Spleen (tissue), 13 donors: ENCODE measurements at places on chromosomes 16 and 17.

DNA sequence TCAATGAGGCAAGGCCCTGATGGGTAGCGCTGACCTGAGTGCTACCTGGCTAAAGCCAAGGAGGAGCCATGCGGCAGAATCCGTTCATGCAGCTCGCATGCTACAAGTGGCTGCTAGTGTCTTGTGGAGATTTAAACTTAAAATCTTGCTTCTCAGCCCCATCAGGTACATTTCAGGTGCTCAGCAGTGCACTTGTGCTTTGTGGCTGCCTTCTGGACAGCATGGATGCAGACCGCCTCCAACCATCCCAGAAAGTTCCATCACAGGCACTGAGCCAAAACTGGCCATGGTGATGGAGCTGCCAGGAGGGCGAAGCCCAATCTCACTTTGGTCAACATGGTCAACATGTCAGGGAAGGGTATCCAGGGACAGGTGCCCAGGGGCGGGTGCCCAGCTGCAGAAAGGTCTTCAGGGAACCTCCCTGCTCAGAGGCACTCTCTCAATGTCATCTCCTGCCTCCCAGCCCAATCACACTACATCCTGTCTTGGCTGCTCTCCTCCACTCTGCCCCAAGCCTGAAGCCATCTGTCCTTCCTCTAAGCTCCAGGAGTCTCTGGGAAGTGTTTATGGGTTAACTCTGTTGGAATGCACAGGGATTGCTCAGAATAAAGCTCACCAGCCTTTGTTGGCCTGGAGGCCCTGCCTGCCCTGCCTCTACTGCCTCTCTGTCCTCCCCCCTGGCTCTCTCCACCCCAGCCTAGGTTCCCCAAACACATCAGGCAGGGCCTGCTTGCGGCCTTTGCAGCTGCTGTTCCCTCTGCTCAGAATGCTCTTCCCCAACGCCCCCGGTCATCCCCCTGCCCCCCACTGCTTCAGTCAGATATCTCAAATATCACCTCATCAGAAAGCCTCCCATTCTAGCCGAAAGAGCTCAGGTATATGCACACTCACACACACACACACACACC lies 18.3 kb upstream of the TNFRSF13B start:
- DNase-seq = no peak

DNA sequence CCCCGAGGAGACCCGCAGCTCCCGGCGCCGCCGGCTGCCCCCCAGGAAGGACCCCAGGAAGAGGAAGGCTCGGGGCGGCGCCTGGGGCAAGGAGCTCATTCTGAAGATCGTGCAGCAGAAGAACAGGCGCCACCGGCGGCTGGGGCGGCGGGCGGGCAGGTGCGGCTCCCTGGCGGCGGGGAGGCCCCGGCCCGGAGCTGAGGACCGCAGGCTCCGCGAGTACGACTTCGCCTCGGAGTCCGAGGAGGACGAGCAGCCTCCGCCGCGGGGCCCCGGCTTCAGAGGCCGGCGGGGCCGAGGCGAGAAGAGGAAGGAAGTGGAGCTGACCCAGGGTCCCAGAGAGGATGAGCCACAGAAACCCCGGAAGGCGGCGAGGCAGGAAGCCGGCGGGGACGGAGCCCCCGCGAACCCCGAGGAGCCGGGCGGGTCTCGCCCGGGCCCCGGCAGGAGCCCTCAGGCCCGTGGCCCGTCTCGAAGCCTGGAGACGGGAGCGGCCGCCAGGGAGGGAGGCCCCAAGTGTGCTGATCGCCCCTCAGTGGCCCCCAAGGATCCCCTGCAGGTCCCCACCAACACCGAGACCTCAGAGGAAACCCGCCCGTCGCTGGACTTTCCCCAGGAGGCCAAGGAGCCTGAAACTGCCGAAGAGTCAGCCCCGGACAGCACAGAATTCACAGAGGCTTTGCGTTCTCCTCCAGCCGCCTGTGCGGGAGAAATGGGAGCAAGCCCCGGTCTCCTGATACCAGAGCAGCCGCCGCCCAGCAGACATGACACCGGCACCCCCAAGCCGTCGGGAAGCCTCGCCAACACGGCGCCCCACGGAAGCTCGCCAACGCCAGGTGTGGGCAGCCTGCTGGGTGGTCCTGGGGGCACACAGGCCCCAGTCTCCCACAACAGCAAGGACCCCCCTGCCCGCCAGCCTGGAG lies 22.3 kb upstream of the ZFPM1 start:
- DNase-seq = peak; percentile 89

GRCh38 chr16:66295213-66295612 lies 71.3 kb upstream of the CDH5 start:
- no peak for DNase-seq

- DNase-seq = no peak
Observed at GRCh38 chr17:7873051-7873450, 15.2 kb downstream of the CYB5D1 start.

DNA sequence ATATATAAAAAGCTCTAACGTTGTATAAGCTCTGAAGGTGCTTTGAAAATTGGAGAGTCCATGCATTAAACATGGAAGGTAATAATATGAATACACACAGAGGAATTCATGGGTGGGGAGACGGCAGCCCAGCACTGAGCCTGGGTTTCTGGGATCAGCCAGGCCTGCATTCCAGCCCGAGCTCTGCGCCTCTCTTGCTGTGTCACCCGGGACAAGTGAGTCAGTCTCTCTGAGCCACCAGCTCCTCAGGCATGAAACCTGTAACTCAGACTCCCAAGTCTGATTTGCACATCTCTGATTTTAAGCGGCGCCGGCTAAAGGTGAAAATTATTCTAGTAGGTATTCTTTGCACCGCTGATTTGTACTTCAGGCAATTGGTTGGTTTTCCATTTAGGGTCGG lies 238.8 kb downstream of the MRTFB start:
- DNase-seq = peak; percentile 33

DNA sequence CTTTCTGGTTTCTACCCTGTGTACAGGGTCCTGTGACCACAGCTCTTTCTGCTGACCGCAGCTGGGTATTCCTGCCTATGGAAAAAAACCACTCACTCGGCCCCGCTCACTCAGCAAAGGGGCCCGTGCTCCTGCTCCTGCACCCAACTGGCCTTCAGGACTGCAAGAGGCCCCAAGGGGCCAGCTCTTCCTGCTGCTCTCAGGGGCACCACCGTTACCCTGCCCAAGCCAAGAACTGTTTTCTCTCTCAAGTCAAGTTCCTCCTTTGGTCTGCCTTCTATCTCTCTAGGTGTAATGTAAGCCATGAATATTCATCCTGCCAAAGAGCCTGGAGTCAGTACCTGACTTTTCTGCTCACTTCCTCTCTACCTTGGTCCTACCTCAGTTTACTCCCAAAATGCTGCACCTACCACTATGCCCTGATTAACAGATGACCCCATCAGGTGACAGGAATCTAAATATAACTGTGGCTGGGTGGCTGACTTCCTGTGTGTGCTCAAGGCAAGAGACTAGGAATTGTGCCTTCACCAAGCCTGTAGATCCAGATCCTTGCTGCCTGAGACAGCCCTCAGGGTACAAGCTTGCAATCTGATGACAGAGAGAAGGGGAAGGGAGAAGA lies 20.4 kb upstream of the SCIMP start:
- DNase-seq = peak; percentile 76

DNA sequence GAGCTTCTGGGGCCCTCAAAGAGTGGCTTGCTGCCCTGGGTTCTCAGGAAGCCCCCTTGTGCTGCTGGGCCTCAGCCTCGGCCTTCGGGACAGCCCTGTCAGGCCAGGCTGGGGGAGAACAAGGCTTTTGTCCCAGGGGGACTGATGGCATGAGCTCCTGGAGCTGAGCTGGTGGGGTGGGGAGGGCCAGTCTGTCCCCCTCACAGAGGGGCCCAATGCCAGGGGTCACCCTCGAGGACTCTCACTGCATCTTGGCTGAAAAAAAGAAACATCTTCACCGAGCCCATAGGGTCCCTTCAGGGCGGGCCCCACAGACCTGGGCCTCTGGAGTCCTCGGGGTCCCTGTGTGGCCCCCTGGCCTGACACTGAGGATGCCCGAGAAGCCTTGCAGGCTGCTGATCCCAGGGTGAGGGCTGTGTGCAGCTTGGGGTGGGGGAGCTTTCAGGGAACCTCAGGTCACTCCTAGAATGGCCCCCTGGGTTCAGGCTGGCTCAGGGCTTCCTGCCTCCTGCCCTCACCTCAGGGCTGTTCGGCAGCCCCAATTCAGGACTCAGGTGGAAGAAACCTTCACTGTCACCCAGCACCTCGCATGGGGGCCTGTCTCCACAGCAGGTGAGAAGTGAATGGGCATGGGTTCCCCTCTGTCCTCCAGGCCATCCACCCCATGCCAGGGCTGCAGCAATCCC lies 90.5 kb downstream of the TNFRSF13B start:
- peak; percentile 40 for DNase-seq

DNA sequence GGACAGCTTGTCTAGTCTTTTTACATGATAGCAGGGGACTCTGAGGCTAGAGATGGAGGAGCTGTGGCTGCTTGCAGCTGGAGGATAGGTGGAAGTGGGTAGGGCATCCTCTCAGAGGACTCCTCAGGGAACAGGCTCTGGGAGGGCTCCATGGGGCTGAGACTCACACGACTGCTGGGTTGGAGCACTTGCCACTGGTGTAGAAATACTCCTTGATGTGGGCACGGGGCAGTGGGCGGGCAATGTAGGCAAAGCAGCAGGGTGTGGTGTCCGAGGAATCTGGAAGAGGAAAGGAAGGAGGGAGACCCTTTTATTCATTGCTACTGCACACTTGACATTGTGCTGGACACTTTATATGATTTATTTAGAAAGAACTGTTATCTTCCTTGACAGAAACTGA lies 1.8 kb downstream of the CCL5 start:
- DNase-seq = no peak

DNA sequence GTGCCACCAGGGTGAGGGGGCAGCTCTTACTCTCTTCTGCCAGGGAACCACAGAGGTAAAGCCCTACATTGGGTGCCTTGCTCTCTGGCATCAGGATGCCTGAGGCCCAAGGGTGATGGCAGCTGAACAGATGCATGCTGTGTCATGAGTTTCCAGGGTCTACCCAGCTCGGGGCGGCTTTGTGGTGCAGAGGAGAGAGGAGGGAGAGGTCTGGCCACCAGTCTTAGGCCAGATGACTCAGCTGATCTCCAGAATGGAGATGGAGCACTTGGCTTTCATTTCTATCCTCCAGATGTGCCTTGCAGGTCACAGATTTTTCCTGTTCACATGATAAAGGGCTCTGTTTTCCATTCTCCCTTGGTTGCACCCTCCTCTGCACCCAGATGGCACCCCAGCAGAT lies 23.6 kb upstream of the USP22 start:
- DNase-seq = no peak

GRCh38 chr16:1351215-1351581 lies 480 bp downstream of the TSR3 start:
- DNase-seq = no peak

GRCh38 chr16:84672276-84673202 lies 24.2 kb downstream of the KLHL36 start:
- peak; percentile 96 for DNase-seq

DNA sequence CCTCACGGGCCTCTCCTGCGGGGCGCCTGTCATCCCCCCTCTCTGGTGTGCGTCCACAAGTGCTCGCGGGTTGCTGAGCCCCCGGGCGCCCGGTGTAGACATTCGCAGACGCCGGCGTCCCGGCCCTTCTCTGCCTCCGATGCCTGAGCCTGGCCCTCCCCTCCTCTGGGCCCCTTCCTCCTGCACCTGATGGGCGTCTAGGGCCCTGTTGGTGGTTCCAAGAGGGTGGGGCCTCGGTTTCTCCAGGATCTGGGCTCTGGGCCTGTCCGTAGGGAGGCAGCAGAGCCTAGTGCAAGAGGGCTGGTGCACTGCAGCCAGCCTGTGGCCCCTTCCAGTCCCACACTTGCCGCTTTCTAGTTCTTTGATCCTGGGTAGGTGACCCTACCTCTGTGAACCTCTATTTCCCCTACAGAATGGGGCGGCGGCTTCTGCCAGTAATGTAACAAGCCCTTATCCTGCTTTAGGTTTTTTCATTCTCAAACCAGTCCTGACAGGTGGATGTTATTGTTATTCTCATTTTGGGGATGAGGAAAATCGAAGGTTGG lies 623 bp downstream of the E4F1 start:
- DNase-seq = no peak

DNA sequence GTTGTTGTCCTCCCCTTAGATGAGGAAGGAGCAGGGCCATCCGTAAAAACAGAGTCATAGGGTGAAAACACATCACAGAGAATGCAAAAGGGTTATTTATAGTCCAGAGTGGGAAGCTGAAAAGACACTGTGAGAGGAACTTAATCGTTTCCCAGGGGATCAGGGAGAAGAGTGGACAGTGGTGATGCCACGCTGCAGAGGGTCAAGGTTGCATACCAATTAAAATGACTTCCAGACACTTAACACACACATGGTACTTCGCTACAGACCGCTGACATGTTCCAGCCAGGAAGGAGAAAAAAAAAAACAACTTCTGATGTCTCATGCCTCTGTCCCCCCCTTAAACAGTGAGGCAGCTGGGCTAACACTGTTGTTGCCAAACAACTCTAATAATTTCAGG lies 713.8 kb upstream of the RBFOX1 start:
- DNase-seq = no peak

DNA sequence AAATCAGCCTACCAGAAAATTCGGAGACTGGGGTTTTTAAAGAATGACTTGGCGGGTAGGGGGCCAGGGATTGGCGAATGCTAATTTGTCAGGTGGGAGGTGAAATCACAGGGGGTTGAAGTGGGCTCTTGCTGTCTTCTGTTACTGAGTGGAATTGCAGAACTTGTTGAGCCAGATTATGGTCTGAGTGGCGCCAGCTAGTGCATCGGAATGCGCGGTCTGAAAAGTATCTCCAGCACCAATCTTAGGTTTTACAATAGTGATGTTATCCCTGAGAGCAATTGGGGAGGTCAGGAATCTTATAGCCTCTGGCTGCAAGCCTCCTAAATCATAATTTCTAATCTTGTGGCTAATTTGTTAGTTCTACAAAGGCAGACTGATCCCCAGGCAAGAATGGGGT lies 762 bp upstream of the RBL2 start:
- no peak for DNase-seq

GRCh38 chr17:44374306-44375195 lies 10.9 kb upstream of the FAM171A2 start:
- no peak for DNase-seq

DNA sequence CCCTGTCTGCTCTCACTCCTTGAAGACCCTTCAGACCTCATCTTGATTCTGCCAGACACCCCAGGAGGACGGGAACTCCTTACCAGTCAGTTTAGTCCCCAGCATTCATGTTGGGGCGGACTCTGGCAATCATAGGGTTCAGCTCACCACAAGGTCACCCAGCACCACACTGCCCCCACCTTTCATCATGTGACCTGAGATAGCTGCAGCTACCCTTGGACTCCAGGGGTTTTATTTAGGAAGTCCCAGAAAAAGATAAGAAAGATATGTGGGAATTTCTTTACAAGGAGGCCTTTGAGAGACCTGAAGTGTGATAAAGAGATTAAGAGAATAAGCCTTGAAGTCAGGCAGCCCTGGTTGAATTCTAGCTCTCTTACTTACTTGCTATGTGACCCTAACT lies 59.8 kb upstream of the NLK start:
- no peak for DNase-seq

- DNase-seq = no peak
Observed at GRCh38 chr17:66300956-66301355, 1.5 kb upstream of the PRKCA start.

DNA sequence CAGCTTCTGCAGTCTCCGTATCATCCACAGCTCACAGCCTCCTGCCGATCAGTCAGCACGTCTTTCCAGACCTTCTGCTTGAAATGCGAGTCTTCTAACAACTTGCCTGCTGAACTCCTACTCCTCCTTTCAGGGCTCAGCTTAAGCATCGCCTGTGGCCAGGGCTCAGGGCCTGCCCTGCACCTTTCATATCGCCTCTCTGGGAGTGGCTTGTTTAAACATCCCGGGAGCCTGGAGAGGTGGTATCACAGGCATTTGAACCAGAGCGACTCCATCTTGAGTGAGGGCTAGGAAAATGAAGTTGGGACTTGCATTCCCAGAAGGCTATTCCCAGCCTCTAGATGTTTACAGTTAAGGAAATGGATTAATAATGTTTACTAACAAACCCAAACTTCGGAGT lies 13.9 kb upstream of the CYB561 start:
- no peak for DNase-seq
